ENCODE measurements at places on chromosomes 6 and 20. TPM values are rescaled to one million over a fixed set of nuclear protein-coding genes. Genes with fewer than 3 reads are reported as not detected.

The PLCB4 gene
- polyA plus RNA-seq: 10.0 TPM

The COL10A1 gene
- 0.47 TPM for polyA plus RNA-seq

DNA sequence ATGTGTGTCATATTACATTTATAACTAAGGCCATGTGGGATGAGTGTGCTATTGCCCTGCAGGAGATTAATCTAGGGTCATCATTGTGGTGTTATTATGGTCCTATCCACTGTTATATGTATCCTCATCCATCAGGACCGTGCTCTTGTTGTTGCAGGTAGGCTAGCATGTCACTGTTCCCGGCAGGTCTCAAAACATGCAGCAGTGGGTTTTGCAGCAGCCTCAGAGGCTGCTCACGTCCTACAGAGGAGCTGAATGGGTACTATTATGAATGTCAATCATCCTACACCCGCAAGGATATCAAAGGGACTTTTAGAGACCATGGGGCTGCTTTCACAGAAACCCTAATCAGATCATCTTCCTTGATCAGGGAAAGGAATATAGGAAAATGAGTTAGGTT, 318.2 kb downstream of the SAMD5 start:
- no peak for DNase-seq

- DNase-seq: no peak
Observed at GRCh38 chr20:40085513-40085912, 603.5 kb downstream of the MAFB start.

DNA sequence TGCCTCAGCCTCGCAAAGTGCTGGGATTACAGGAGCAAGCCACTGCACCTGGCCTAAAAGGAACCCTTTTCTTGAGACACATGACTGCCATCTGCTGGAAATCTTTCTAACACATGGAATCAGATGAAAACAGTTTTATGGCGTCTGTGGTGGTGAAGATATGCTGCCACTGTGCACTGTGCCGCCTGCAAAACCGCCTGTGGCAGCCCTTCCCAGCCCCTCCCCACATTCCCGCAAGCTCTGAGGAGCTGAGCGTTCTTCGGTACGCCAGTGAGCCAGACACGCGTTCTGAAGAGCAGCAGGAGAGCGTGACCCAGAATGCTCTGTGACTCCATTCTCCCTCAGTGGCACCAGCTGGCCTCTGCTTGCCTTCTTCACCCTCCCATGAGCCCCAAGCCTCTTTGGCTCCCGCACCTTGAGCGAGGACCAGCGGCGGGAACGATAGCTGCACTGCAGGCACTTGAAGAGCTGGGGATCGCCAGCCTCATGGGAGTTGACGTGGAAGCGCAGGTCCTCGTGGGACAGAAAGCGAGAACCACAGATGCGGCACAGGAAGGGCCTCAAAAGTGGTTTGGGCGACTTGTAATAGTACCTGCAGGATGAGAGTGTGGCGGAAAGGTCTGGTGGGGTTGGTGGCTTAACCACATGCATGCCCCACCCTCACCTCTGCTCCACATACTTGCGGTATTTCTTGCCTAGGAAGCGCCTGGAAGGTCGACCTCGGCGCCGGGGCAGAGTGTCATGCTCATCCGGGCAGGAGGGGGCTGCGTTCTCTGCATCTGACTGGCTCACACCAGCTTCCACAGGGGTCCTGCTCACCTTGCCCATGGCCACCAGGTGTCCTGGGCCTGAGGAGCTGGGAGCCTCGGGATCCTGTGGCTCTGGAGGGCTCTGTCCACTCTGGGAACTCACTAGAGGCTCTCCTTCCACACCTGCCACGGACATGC, 8.7 kb downstream of the ZNF335 start:
- no peak for DNase-seq

DNA sequence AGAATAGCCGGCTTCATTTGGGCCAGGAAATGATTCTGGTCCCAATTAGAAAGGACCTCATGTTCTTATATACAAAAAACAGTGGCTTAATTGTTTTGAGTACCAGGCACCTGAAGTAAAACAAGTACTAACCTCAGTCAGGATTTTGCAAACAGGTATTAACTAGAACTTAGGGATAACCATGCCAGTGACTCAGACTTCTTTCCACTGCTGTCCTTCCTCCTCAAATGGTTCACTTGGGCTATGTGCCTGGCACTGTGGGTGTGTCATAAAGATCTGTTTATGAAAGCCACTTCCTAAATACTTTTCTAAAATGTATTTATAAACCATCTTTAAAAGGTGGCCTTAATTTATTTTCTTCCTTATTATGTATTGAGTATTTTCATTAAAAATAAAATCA, 10.7 kb downstream of the CLDN20 start:
- no peak for DNase-seq

Data from right lung (tissue), 10 donors.